ENCODE measurements at places on chromosomes 5 and 9. TPM values are rescaled to one million over a fixed set of nuclear protein-coding genes. Genes with fewer than 3 reads are reported as not detected.

The POU5F2 gene
- total RNA-seq, result 1.3 TPM

The TMEM174 gene
- total RNA-seq, result not detected

The NEUROG1 gene
- total RNA-seq, result not detected

The IPPK gene
- 10.6 TPM for total RNA-seq

The TAS2R1 gene
- 0.32 TPM for total RNA-seq

The DOCK2 gene
- total RNA-seq, result 7.3 TPM

The PDCD1LG2 gene
- total RNA-seq, result 59.6 TPM

The CENPH gene
- 11.9 TPM for total RNA-seq

The PCDHGA10 gene
- total RNA-seq, result 12.2 TPM
